ENCODE measurements at places on chromosomes 6 and 20.
A peak's percentile ranks its signal among the peaks of the same experiment; 100 is the strongest.

DNA sequence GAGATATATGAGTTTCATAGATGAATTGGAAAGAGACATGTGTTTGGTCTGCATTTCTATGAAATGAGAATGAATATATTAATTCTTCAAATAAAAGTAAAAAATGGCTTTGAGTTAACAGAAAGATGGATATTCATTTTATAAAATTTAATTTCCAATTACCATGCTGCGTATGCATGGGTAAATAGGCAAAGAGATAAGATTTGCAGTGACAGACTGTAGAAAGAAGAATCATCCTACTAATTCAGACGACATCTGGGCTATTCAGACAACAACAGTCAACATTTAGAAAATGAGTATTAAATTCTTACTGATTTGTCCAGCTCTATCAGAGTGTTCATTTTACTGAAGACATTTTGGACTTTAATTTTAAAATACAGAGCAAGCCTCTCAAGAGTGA lies 602.2 kb upstream of the NRSN1 start:
- no peak for DNase-seq

GRCh38 chr20:51500311-51500710 lies 42.2 kb downstream of the NFATC2 start:
- DNase-seq, result no peak

GRCh38 chr6:85715797-85716196 lies 73.1 kb upstream of the SYNCRIP start:
- DNase-seq, result no peak

DNA sequence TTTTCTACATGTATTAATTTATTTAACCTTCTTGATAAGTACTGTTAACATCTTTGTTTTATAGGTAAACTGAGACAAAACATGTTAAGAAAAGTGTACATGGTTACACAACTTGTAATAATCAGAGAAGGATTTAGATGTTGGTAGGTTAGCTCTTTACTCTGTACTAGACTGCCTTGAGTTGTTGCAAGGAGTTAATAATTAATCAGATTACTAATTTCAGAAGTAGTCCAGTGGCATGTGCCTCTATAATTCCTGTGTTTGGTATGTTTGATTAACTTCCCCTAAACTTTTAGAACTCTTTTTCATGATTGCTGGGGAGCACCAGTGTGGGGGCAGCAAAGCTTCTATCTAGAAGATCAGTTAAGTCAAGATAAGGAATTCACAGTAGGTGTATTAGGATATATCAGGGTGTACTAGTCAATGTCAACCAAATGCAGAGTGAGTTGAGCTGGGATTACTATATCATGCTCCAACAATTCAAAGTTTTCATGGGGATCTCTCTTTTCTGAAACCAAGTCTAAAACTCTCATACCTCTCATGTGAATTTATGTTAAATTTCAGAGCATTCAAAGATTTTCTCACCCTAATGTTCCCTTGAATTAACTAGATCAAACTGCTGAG lies 129.7 kb upstream of the AHI1 start:
- no peak for DNase-seq

DNA sequence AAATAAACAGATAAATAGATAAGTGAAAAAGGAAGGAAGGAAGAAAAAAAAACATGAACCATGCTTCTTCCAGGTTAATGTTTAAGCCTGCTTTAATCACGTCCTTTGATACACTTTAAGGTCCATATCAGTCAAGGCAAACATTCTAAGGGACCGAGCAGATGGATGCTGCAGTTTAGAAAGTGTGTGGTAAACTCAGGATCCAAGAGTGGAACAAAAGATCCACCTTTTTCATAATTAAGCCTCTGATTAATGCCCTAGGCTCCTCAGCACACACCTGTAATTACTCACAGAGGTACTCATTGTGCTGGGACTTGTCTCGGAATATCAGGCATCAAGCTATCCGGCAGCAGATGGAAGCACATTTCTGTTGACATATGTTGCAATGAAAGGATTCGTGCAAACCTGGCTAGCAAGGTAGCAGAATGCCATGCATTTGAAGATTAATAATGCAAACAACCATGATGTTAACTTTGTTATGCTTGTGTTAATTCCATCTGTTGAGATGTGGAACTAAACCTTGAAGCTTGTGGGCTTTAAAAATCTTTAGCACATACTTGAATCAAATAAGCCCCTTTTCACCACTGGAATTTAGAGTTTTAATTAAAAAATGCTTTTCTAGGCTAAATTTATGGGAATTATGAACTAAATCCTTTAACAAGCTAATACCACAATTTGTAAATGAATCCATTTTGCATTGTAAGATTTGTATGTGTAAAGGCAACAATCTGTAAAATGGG lies 163.7 kb downstream of the RALGAPA2 start:
- DNase-seq, result no peak

- no peak for DNase-seq
These were observed 150.0 kb upstream of the SPACA1 start for GRCh38 chr6:87897663-87898062.

GRCh38 chr20:24637087-24637486 lies 167.7 kb downstream of the SYNDIG1 start:
- DNase-seq, result no peak

- no peak for DNase-seq
These were observed 49.2 kb upstream of the IL17A start for GRCh38 chr6:52136934-52137467.

- no peak for DNase-seq
These were observed 999 bp upstream of the PIM1 start for GRCh38 chr6:37168811-37169495.

DNA sequence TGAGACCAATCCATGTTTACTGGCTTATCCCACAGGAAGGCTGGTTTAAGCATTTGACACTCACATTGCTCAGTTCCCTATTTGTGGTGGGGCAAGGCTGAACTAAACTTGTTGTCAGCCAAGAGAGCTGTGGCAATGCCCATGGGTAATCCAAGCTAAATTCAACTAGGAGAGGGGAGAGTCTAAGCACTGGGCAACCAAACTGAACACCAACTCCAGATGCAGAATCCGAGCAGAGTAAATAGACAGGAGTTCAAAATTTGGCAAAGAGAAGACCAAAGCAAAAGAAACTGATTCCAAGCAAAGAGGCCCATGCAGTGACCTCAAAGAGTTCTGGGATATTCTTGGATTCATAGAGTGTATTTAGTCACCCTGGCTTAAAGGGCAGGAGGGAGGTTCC lies 106.5 kb upstream of the NT5E start:
- DNase-seq, result no peak

GRCh38 chr20:54151075-54151439 lies 22.7 kb downstream of the CYP24A1 start:
- no peak for DNase-seq

DNA sequence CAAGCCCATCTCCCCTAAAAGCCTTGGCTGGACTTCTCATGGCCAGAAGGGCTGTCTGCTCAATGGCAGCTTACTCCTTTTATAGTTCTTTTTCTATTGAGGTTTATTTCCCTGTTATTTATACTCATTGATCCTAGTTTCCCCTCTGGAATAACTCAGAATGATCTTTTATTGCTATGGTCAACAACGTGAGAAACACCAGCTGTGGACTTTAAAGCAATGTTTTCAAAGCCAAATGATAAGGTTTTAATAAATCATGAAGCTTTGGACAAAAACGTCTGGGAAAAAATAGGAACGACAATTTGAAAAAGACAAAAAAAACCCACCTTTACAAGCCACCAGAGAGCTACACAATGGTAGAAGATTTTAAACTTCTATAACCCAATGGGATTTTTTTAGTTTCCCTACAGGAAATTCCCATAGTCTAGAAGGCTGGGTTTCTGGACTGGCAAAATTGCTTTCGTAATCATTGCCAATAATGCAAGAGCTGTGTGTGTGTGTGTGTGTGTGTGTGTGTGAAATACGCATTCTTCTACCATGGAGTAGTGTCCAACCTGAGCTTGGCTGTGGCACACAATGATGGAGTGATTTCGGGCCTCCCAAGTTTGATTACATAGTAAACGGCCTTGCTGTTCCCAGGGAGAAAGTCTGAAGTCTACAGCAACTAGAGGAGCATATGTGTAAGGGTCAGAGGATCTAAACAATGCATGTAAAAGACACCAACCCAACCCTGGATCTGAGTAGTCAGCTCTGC lies 396.0 kb downstream of the SYNE1 start:
- no peak for DNase-seq

- no peak for DNase-seq
These were observed 23.1 kb upstream of the DACT2 start for GRCh38 chr6:168342636-168343035.

- DNase-seq, result no peak
These were observed 78.0 kb downstream of the PTPN1 start for GRCh38 chr20:50588034-50588736.

GRCh38 chr6:5506149-5506548 lies 244.8 kb downstream of the FARS2 start:
- no peak for DNase-seq

GRCh38 chr6:14876778-14877613 lies 368.9 kb upstream of the JARID2 start:
- DNase-seq, result peak; percentile 79

GRCh38 chr6:14079433-14079832 lies 38.1 kb upstream of the CD83 start:
- no peak for DNase-seq

DNA sequence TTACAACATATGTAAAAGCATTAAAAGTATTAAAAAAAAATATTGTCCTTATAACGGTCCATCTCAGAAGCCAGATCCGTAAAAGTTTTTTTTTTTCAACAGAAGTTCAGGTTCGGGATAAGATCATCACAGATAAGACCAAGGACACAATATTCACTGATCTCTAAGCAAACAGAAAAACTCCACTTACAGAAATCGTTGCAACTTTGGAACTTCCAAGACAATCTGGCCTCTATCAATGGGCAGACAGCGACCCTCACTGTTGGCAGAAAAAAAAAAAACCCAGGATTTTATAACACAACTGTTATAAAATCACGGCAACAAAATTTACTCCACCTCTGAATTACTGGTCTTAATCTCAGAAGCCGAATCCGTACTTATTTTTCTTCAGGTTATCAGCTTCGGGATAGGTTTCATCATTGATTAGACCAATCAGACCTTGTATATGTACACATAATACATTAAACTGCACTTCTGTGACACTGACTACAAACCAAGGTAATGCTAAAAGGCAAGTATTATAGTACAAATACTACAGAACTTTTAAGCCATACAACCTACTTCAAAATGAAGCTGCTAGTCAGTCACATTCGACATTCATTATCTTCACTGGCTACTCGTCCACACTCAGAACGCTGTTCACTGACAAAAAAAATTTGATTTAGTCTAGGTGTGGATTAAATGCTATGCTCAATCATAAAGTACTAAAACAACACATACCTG lies 34.7 kb upstream of the SYNCRIP start:
- DNase-seq, result no peak

DNA sequence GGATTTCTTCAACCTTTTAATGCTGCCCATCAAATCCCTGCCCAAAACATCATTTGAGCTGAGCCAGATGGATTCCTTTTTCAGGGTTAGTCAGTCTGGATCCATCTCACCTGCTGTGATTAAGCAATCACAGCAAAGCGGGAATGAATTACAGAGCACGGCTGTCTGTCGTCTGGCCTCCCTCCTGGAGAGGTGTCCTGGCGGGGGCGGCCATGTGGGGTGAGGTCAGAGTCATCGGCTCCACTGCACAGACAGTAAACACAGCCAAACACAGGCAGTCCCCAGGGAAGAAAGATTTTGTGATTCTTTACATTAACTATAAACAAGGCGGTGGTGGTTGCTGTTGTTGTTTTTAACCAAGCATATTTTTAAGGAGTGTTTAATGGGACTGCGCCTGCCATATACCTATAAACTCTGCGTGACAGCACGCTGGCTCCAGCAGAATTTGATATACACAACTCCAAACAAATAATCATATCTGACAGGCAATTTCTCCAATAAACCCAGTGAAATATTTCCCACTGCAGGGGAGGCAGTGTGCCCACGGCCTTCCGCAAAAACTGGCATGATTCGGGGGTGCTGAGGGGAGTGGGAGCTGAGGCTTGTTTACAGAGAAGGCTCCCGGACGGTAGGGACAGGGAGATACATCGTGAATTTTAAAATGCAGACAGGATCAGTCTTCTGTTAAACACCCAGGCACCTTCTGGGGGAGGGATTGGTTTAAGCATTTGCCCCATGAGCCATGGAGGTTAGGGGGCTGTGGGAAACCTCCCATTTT lies 232.0 kb upstream of the PMEPA1 start:
- DNase-seq, result no peak

DNA sequence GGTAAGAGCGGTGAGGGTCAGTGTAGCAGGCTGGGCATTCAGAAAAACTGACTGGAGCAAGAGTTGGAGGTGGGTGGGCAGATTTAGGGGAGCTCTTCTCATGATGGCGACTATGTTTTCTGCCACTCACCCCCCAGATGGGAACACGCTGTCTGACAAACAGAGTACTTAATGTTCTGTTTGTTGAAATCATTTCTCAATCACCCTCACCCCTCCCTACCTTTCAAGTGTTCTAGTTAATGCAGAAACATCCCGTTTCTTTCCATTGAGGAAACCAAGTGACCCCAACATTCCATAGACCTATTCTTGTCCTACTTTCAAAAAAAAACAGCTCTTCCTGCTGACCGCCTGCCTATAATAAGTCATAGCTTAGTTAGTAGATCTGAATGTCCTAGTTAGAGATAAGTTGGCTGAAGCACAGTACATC lies 132.5 kb upstream of the NEDD9 start:
- peak; percentile 50 for DNase-seq

DNA sequence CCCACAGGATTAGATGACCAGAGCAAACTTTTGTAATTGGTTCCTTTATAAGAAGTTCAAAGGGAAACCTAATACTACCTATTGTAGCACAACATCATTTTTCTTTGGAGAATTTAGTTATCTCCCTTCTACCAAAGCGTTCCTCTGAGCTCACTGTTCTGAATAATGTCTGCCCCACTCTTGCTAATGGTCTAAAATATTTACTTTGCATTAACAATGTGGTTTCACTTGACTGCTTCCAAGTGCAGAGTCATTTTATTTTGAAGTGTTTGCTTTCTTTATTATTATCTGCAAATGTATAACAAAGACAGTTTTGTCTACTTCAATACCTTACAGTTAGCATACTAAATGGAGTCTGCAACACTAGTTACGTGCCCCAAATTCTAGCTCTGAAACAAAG lies 15.0 kb downstream of the TRAPPC3L start:
- no peak for DNase-seq

- DNase-seq, result no peak
These were observed at the start of gene GCM1 for GRCh38 chr6:53148684-53149083. TSS of gene GCM1 (minus strand) at chr6:53148841. CDS start at chr6:53145632, 3,209 bp downstream.

DNA sequence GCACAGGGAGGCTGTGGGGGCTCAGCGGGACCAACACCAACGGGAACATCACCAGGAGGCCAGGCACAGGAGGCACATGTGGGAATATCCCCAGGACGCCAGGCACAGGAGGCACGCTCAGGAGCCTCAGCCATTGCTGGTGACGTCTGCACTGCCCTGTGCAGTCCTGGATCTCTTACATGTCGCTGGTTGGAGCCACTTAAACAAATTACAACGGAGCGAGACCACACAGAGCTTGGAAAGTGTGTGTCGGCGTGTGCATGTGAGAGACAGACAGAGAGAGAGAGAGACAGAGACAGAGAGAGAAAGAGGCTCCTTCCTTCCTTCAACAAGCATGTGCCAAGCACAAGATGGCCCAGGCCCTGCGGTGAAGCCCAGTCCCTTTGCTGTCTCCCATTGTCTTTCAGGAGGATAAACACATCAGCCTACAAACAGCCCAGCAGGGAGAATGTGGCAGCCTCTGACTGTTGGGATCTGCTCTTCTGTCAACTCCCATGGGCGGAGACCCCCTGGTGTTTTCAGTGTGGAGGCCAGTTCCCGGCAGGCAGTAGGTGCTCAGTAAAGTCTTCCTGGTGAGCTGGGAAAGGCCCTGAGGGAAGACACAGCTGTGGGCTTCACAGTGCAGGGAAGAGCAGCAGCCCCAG lies 112.7 kb upstream of the THBS2 start:
- DNase-seq, result no peak

GRCh38 chr20:13922241-13922640 lies 68.2 kb downstream of the SEL1L2 start:
- DNase-seq, result no peak
